ENCODE measurements at places on chromosomes 1 and 21.

GRCh38 chr1:35398739-35399138 lies 130.2 kb downstream of the ZMYM4 start:
- no peak for DNase-seq

DNA sequence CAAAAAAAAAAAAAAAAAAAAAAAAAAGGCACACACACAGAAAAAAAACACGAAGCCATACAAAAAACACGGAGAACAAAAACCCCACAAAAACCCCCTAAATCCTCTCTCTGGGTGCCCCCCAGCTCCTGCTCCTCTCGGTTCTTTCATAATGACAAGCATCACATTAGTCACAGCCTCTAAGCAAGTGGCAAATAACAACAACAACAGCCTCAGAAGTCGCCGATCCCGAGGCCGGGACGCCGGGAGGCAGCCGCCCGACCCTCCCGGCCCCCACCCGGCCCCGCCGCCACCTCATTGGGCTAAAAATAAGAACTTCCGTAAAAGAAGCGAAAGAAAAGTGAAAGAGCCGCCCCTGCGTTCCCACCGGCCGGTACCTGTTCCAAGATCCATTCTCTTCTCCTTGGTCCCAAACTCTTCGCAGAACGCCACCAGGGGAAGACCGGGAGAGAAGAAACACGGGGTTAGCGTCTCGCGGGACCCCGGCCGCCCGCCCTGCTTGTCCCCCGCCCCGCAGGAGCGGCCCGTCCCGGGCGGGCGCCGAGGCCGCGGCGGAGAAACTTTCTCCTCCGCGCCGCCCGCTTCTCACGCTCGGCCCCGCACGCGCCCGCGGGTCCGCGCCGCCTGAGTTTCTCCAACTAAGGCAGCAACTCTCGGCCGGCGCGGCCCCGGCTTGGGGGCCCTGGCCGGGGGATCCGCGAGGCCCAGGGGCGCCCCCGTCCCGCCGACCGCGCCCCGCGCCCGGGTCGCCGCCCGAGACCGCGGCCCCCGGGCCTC lies 102.8 kb downstream of the CASZ1 start:
- DNase-seq: no peak

- no peak for DNase-seq
Observed at GRCh38 chr1:95233319-95233736, 682 bp upstream of the RWDD3 start.

DNA sequence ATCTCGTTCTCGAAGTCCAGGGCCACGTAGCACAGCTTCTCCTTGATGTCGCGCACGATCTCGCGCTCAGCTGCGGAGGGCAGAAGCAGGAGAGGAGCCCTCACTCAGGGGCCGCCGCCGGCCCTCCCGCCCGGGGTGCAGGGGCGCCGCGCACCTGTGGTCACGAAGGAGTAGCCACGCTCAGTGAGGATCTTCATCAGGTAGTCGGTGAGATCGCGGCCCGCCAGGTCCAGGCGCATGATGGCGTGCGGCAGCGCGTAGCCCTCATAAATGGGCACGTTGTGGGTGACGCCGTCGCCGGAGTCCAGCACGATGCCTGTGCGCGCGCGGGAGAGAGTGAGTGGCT lies 1.8 kb downstream of the ACTA1 start:
- no peak for DNase-seq

DNA sequence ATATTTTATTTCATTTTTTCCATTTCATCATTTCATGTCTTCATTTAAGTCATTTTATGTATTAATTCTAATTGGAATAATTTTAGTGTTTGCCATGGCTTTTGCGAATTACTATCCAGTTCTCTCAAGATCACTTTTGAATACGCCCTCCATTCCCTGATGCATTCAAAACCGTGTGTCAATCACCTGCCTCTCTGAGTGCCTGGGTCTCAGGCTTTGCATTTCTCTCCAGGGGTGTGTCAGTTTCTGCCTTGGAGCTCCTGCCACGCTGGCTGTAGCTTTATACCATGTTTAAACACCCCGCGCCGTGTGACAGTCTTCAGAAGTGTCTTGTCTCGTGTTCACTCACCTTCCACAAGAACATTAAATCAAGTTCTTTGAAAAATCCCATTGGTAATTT lies 7.4 kb upstream of the DNMT3L start:
- no peak for DNase-seq
